AML-193 (cell line): ENCODE measurements at places on chromosomes 7 and 10.

GRCh38 chr7:111356941-111357340 lies 205.4 kb downstream of the IMMP2L start:
- DNase-seq: no peak

GRCh38 chr10:101670635-101671034 lies 24.3 kb downstream of the FBXW4 start:
- DNase-seq: no peak

GRCh38 chr10:124748953-124749645 lies 4.9 kb upstream of the FAM53B start:
- no peak for DNase-seq

DNA sequence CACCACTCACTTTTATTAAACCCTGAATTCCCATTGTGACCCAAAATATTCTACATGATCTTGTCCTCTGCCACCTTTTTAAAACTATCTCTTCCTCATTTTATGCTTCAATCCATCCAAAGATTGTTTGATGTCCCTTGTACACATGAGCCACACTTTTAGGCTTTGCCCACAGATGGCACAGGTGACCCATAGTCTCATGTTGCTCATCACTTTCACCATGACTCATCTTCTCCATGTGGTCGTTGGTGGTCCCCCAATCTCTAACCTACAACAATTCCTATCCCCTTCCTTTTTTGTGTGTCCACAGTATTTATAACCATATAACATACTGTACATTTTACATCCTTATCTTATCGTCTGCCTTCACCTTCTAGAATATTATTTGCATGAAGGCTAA lies 271.5 kb upstream of the ZWINT start:
- no peak for DNase-seq

DNA sequence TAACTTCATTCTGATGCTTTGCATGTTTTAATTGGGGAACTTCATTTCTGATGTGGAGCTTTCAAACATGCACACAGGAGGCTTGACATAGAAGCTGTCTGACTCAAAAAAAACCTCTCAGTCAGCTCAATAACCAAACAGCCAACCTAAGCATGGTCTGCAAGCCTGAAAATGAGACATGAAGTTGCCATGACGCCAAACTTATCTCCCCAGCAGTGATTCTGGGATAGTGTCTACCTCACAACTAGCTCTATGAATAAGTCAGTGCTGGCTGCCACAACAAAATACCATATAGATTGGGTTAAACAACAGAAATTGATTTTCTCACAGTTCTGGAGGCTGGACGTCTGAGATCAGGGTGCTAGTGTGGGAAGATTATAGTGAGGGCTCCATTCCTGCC lies 244.2 kb downstream of the CCDC3 start:
- DNase-seq: no peak

GRCh38 chr7:24024276-24025068 lies 259.5 kb upstream of the NPY start:
- DNase-seq: no peak

DNA sequence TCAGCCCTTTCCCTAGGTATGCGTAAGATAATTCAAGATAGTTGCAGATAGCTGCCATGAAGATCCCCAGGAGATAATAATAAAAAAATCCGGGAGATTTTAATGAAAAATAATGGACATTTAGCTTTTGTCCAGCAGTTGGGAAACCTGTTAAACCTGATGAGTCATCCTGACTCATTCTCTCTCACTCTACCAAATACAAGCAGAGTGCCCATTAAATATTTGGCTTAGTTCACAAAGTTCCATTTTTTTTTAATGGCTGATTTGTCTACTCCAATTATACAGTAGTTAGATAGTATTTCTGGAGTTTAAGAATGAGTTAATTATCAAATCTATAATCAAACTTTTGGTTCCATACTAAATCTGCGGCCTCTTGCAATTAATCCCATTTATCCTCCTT lies 2.1 kb upstream of the SHTN1 start:
- DNase-seq: no peak

GRCh38 chr7:143227806-143228205 lies 6.0 kb downstream of the TAS2R40 start:
- DNase-seq: no peak

- DNase-seq: no peak
Observed at GRCh38 chr7:132249256-132249971, 326.9 kb downstream of the PLXNA4 start.

DNA sequence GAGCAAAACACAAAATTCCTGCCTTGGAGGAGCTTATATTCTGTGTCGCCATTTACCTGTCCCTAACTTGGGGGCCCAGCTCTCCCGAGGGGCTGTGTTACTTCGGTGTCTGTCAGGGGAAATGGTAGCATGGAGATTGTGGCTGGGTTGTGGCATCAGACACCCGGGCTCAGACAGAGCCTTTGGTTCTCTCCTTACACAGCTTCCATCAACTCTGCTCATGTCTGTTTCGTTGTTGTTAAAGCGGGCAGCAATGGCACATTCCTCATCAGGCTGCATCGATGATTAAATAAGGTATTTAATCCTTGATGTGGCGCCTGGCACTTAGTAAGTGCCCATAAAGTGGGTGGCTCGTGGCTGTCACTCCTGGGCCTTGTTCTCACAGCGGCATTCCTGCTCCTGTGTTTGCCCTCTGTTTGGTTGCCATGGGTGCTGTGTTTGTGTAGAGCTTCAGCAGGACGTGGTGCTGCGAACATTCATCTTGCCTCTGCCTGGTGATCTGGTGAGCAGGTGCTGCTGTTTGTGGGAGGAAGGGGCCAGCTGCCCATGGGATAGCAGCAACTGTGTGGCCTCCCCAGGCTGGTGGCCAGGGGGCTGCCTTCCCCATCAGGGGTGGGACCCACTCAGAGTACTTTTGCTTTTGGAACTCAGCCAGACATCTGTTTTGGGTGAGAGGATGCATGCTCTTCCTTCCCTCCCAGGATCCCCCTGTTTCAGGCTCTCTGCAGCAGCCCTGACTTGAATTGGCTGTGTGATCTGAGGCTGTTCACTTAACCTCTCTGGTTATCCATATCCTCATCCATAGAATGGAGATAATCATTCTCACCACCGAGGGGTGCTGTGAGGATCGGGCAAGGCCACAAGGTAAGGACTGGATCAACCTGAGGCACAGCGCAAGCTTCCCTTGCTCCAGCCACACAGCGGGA lies 207.2 kb upstream of the SVIL start:
- DNase-seq: no peak

GRCh38 chr7:5489991-5490536 lies 66.4 kb upstream of the TNRC18 start:
- no peak for DNase-seq

- DNase-seq: no peak
Observed at GRCh38 chr7:50834679-50835078, 52.0 kb upstream of the GRB10 start.

DNA sequence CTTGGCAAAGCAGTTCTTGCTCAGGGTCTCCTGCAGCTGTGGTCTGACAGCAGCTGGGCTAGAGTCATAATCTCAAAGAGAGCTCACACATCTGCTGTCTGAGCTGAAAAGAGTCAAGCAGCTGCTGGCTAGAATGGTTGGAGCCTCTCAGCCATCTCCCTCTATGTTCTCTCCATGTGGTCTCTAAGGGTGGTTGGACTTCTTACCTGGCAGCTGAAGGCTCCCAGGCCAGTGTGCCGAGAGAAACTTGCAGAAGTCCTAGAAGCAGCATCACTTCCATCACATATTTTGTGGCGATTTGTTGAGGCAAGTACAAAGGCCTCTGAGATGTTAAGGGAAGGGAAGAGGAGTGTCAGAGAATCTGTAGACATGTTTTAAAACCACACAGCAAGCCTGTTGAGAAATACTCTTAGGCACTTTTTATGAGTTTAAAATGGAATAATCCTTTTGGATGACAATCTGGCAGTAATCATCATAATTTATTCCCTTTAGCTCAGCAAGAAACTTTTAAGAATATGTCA lies 93.2 kb downstream of the REEP3 start:
- no peak for DNase-seq

GRCh38 chr7:104978460-104978859 lies 35.5 kb upstream of the KMT2E start:
- no peak for DNase-seq

- DNase-seq: no peak
Observed at GRCh38 chr10:373015-373414, 237.8 kb downstream of the ZMYND11 start.

- DNase-seq: no peak
Observed at GRCh38 chr7:116953906-116954838, 871 bp downstream of the ST7 start.

GRCh38 chr7:151389768-151390597 lies 19.9 kb downstream of the WDR86 start:
- no peak for DNase-seq

DNA sequence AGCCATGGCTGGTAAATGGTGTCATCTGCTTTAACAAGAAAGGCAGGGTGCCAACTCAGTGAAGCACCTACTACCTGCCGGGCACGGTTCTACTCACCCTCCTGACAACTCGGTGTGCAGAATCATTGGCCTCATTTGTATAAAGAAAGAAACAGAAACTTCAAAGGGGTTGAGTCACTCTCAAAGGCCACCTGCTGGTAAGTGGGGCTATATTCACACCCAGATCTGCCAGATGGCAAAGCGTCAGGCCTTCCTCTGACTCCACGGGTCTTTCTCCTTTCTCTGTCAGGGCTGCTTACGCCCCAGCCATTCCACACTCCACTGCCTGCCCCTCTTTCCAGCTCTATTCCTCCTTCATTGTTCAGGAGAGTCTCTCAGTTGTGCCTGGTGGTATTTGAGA lies 309.2 kb downstream of the GFRA1 start:
- no peak for DNase-seq

DNA sequence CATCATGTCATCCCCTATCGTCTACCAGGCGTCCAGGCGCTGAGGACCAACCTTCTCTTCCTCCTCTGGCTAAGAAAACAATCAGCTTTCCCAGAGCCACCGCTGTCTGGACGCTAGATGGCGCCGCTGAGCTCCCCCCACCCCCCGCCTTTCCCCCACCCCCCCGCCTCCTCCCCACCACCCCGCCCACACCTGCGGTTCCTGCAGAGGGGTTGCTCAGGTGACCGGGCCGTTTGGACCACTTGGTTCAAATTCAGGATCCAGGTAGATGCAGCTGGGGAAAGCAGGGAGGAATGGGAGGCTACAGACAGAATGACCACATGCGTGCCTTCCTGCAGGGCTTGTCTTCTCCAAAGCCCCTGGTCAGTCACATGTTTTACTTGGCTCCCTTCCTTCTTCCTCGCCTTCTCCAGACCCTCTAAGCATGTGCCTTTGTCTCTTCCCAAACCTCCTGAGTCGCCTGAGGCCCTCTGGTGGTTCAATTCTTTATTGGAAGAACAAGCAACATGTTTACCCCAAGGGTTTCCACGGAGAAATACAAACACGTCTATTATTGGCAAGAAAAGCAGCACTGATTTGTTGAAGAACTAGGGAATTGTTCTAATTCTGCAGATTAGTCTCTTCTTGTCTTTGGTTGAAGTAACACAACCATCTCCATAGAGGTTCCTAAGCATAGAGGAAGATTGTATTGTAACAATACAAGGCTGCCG lies 24.7 kb downstream of the AOC1 start:
- DNase-seq: peak; percentile 55

DNA sequence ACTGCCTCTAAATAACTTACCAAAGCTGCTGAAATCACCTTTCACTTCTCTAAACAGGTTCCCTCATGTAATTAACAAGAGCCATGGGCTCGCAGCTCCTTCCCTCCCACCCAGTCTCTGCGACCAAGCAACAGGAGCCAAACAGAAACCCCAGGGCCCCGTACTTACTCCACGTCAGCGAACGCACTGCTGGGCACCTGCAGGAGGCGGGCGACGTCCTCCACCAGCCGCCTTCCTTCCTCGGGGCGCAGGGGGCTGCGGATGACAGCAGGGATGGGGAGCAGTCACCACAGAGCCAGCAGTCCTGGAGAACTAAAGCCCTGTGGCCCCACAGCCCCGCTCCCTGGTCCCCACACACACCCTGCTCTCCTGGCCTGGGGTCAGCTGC lies 477.0 kb downstream of the PTPRN2 start:
- no peak for DNase-seq

DNA sequence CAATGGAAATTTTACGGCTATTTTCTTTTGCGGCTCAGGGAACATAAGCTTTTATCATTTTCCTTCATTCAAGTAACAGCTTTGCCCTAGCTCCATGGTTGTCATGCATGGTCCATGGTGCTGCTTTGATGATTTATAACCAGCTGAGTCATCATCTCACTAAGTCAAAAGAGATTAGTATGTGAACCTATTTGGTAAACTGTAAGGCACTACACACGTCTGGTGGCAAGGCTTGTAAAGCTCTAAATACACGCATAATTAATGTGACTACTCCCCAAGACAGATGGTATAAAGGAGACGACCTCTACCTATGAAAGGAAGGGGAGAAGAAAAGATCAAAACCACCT lies 340.2 kb downstream of the KCNMA1 start:
- no peak for DNase-seq

- DNase-seq: no peak
Observed at GRCh38 chr7:14125998-14126397, 136.5 kb upstream of the ETV1 start.

- no peak for DNase-seq
Observed at GRCh38 chr10:44382981-44383748, 1.7 kb downstream of the CXCL12 start.

DNA sequence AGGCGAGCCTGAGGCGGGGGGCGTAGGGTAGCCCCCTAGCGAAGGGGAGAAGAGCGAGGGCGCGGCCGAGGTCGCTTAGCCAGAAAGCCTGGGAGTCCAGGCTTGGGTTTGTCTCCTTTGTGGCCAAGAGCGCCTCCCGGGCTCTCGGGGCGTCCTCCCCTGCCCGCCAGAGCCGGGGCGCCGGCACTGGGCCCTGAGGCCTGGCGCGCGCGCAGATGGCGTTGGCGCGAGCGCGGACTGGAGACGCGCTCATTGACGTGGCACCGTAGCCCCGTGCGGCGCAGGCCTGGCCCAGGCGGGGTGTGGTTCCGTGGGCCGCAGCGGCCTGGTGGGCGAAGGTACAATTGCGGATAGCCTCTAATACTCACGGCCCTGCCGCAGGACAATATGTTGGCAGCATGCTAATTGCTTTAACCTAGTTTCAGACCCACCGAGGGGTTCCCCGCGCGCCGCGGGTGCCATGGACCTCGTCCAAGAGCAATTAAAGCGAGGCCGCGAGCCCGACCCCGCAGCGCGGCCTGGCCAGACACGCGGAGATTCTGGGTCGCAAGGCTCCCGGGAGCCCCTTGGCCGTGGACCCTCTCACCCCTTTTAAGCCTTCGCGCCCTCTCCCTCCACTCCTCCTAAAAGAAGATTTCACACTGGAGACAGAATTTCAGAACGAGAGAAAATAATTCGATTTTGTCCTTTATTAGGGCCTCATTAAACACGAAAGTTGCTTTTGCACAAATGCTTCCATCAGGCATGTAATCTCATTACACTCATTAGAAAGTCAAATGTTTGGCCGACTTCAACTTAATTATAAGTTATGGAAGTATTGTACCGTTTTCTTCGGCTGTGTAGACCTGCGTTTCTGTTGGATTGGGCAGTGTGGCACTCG lies 3.1 kb downstream of the PTF1A start:
- no peak for DNase-seq

GRCh38 chr7:19491821-19492452 lies 216.9 kb downstream of the POLR1F start:
- peak; percentile 29 for DNase-seq

DNA sequence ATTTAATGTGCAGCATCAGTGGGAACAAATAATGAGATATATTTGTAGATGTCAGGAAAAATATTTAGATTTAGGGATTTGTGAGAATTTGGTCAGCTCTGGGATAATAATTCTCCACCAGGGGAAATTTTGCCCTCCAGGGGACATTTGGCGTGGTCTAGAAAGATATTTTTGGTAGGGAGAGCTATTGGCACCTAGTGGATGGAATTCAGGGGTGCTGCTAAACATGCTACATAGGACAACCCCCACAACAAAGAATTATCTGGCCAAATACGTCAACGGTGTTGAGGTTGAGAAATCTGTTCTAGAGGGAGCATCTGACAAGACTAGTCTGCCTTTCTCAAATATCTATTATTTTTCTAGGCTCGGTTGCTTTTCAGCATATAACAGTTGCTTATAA lies 2.1 kb downstream of the ADK start:
- no peak for DNase-seq
